ENCODE measurements at places on chromosomes 13 and 19.

GRCh38 chr19:1068009-1069001 lies 1.3 kb downstream of the ARHGAP45 start:
- DNase-seq: no peak

DNA sequence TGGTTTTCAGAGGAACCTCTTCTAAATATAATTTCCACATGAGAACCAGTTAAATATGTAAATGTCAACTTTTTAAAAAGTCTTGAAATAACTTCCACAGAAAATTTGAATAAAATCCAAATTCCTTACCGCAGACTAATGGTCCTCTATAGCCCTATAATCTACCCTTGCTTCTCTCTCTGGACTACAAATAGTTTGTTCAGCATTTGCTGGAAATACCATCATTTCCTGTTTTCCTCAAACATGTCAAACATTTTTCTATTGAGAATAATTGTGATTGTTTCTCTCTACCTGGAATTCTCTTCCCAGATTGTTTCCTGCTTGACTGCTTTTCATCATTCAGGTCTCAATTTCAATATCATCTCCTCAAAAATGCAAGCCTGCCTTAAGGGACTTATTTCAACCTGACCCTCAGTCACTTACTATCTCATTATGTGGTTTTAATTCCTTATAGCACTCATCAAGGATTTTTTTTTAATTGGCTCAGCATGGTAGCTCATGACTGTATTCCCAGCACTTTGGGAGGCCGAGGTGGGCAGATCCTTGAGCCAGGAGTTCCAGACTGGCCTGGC lies 898.9 kb upstream of the MIR17HG start:
- no peak for DNase-seq

DNA sequence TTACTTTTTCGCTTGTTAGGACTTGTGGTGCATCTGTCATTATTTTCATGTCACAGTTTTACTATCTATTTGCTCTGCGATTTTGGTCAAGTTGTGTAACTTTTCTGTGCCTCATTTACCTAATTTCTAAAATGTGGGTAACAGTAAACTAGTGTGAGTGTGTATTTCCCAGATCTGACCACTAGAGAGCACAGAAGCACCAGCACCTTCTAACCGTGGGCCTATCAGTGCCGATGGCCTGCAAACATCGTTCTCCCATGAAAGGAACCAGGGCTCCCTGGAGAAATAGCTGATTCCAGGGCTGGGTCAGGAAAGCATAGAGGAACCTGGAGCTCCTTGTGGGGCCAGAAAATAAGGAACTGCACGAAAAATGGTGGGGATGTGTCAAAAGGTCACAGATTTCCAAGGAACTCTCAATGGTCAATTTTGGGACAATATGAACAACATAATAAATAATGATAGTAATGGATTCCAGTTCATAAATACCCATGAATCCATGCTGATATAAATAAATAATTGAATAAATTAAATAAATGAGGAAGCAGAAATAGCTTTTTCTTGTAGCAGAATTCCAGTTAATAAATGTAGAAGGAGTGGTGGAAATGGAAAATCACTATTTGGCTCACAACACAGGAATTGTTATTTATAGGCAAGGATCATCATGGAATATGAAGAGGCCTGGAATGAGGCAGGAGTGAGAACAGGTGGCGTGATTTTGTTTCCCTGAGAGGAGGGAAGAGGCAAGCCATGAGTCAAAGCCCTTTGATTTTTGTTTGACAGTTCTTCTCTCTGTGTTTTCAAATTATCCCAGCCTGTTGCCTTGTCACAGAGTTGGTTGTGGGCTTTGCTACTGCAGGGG lies 31.1 kb downstream of the CEACAM8 start:
- no peak for DNase-seq

GRCh38 chr13:74114202-74114601 lies 20.0 kb downstream of the KLF12 start:
- DNase-seq: no peak

- no peak for DNase-seq
Measured at GRCh38 chr19:13770013-13770635, 4.1 kb upstream of the C19orf53 start.

DNA sequence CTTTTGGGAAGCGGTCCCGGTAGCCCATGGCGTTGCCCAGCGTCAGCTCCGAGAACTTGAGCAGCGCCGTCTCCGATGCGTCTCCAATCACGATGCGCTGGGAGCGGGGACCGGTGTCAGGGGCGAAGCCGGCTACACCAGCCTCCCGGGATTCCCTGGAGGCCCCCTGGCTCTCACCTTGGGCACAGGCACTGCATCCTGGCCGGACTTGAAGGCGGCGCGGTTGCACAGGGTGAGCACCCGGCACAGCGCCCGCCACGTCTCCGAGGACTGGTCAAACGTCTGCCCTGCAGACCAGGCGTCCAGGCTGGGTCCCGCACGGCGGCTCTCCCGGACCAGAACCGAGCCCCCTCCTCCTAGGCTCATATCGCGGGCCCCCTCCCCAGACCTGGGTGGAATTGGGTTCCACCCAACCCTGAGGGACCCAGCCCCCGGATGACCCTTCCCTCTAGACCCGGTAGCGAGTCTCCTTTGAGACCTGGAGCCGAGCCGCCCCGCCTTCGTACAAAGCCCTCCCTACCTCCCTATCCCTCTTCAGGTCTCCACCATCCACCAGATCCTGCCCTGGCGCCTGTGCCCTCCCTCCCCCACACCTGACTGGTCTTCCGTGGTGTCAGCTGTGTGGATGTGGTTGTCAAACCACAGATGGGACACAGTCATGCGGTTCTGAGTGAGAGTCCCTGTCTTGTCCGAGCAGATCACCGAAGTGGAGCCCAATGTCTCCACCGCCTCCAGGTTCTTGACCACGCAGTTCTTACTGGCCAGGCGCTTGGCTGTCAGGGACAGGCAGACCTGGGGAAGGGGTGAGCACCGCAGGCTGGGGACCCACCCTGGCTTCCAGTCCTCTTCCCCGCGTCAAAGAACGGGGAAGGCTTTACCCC lies 4.8 kb downstream of the ATP4A start:
- no peak for DNase-seq

- no peak for DNase-seq
Measured at GRCh38 chr19:3698974-3699740, 1.1 kb downstream of the PIP5K1C start.

DNA sequence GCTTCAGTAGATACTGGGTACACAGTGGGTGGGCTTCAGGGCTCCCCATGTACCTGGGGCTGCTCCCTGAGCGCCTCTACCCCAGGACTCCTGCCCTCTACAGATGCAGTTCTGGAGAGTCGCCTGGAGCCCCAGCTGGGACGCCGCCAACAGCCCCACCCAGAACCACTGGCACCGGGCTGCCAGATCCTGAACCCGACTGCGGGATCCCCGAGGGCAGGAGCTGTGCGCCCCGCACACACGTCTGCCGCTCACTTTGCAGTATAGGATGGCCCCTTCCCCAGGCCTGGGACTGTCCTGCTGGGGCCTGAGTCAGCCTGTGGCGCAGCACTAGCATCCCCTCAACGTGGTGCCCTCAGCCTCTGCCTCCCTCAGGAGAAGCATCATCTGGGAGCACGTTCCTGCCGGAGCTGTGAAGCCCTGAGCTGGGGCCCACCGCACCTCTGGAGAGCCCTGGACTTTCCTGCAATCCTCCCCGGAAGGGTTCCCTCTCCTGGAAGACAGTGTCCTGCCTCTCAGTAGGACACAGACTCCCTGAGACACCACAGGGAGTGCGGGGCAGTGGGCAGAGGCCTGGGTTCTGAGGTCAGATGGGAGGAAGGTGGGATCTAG lies 3.7 kb downstream of the REXO1 start:
- no peak for DNase-seq

DNA sequence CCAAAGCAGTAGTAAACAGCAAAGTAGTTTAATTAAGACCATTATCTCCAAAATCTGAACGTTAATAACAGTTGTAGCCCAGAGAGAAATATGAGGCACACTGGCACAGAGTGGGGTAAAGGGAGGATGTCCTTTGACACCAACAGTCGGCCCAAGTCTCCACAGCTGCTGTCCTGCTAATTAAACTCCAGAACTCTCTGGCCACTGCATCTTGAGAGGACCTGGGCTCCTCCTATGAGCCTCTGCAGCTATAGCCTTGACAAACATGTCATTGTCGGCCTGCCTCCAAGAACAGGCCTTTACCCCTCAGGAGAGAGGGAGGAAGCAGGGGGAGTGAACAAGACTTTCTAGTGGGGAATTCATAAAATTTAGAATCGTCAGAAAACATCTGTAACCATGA lies 1170.4 kb downstream of the UQCRFS1 start:
- no peak for DNase-seq

DNA sequence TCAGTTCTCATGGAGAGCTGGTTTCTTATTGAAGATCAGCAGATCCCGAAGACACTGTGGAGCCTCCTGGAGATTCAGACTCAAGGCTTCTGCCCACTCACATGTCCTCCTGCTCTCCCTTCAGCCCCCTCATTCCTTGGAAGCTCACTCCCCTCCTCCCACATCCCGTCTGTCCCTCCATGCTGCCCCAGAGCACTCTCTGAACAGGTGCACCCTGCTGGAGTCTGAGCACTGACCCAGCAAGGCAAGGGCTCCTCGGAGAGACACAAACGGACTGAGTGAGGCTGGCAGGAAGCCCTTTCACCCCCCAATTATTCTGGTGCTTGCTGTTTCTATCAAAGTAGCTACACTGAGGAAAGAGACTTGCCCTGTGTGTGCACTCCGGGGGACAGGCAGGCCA lies 374.0 kb downstream of the UQCRFS1 start:
- no peak for DNase-seq

Data from stimulated activated CD4-positive, alpha-beta T cell treated with anti-CD3 and anti-CD28 coated beads, Interleukin-12 subunit alpha, Interleukin-12 subunit beta, amount 100 ng/mL, for 24 hours (primary cell).